ENCODE measurements at places on chromosomes 7 and 10. TPM values are rescaled to one million over a fixed set of nuclear protein-coding genes. Genes with fewer than 3 reads are reported as not detected.

DNA sequence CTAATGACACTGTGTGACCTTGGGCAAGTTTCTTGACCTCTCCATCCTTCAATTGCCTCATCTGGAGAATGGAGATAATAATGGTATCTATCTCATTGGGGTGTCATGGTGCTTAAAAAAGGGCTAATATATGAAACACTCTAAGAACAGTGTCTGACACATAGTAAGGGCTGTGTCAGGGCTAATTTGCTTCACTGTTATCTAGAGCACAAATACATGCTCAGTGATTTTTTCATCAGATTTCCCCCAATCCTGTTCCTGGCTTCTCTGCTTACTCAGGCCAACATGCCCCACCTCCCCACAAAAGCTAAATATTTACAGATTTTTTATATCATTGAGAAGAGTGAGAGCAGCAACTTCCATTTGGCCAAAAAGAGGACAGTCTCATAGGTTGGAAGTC, 20.6 kb downstream of the WIPF3 start:
- no peak for DNase-seq

GRCh38 chr7:50754241-50754640, 28.5 kb downstream of the GRB10 start:
- no peak for DNase-seq

- peak; percentile 89 for DNase-seq
Observed at GRCh38 chr10:123967626-123968243, 76.1 kb upstream of the CPXM2 start.

DNA sequence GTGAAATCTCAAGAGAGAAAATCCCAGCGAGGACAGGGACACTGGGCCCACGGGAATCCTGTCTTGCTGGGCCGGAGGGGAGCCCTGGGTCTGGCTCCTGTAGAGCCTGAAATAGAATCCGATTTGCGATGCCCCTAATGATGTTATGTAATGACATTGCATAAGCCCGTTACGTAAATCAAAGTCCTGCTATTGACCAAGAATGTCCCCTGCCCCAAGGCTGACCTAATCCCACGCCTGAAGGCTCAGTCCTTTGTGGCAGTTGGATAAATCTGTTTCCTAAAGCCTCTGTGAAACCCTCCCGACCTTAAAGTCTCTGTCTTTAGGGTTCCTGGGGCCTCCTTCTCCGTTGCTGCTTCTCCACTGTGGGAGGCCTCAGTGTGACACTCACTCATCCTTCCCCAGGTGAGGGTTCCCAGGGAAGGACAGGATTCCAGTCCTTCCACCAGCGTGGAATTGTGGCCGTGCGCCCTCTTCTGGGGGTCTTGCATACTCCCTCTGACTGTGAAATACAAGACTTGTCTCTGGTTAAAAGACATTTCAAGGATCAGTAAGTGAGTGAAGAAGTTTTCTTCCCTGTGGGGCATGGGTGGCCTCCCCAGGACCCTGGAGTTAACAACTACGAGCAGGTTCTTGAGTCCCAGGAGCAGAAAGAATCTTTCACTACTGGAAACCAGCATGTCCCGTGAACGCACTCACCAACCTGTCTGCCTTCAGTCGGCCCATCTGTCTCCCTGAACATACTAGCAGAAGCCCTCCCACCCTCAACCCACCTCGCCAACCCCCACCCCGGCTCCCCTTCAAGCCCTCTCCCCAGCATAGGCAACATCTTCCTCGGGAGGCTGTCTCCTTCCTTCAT, 19.8 kb downstream of the ZNF467 start:
- DNase-seq: no peak

DNA sequence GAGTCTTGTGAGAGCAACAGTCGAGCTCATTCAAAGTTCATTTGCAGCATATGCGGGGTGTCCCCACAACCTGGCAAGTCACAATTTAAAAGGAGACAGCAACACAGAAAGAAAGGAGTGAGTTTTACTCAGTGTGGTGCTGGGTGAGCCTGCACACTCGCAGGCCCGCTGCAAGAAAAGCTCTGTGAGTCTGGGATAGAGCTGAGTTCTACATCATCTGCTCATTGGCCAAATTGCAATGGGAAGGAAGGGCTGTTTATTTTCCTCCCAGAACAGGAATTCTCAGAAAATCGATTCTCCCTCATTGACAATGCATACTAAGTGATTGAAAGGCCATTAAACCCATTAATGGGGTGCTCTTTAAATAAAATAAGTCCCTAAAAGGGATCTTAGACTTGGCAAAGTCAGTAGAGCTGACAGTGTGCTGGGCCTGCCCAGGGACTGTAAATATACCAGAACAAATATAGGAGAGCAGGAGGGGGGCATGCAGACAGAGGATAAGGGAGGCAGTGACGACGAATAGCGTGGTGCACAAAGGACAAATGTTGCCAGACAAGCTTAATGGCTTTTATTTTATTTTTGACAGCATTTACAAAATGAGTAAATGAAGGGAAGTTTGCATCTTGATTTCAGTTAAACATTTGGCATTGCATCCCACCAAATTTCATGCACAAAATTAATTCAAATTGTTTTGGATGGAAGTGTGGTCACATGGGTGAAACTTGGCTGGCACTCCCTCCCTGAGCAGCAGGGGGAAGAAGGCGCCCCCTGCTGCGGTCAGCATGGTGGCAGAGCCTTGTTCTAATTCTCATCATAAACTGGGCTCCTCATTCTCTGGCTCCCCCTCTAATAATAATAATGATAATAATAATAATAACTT, 215.7 kb downstream of the SNX10 start:
- DNase-seq: no peak

PIK3AP1 gene
- 13.8 TPM for total RNA-seq

P4HA1 gene
- total RNA-seq: 51.8 TPM
